ENCODE measurements at places on chromosomes 11 and 22. TPM values are rescaled to one million over a fixed set of nuclear protein-coding genes. Genes with fewer than 3 reads are reported as not detected.

The FXYD6 gene
- not detected for polyA plus RNA-seq

The APOBEC3H gene
- 0.48 TPM for polyA plus RNA-seq

The CRYBA4 gene
- polyA plus RNA-seq: not detected

The MYBPC3 gene
- not detected for polyA plus RNA-seq

The APOL6 gene
- 4.9 TPM for polyA plus RNA-seq

The MUC6 gene
- polyA plus RNA-seq: not detected

The SCN3B gene
- not detected for polyA plus RNA-seq

Data from IgD-negative memory B cell (primary cell).